ENCODE measurements at places on chromosomes 5 and 9. TPM values are rescaled to one million over a fixed set of nuclear protein-coding genes. Genes with fewer than 3 reads are reported as not detected.

GRCh38 chr5:135398160-135398854, 724 bp downstream of the MACROH2A1 start:
- H3K36me3 ChIP-seq: peaks cover 2% of the 10 kb centered on the region
- H3K4me1 ChIP-seq: peaks cover 56% of the 10 kb centered on the region
- H3K27me3 ChIP-seq: no peaks in the 10 kb centered on the region

- no peak overlapping the region for H3K4me3 ChIP-seq
- H3K4me1 ChIP-seq: peaks cover 5% of the 10 kb centered on the region
- no peaks in the 10 kb centered on the region for H3K36me3 ChIP-seq
- no peak for DNase-seq
These were observed 6.9 kb upstream of the SLC12A7 start for GRCh38 chr5:1118738-1119137.

- H3K27ac ChIP-seq: no peak overlapping the region
- H3K4me3 ChIP-seq: no peak overlapping the region
- no peak for DNase-seq
- H3K27me3 ChIP-seq: peaks cover 13% of the 10 kb centered on the region
- H3K36me3 ChIP-seq: no peaks in the 10 kb centered on the region
These were observed 90.2 kb upstream of the SH3PXD2B start for GRCh38 chr5:172544371-172545095.

DNA sequence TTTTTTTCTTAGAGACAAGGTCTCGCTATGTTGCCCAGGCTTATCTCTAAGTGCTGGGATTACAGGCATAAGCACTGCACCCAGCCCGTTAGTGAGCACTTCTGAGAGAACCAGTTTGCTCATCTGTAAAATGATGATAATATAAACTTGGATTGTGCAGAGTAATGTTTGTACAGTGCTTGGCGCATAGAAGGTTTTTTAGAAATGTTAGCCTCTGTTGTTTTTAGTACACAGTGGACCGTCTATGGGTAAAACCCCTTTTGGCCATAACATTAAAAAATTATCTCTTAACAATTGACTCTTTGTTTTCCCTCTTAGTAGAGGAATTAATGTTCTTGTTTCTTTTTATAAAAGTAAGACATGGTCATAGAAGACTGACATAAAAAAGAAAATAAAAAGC, 202.1 kb downstream of the PCSK5 start:
- H3K27me3 ChIP-seq: no peaks in the 10 kb centered on the region
- no peaks in the 10 kb centered on the region for H3K4me1 ChIP-seq
- no peaks in the 10 kb centered on the region for H3K36me3 ChIP-seq
- no peak for DNase-seq
- no peak overlapping the region for H3K27ac ChIP-seq

DNA sequence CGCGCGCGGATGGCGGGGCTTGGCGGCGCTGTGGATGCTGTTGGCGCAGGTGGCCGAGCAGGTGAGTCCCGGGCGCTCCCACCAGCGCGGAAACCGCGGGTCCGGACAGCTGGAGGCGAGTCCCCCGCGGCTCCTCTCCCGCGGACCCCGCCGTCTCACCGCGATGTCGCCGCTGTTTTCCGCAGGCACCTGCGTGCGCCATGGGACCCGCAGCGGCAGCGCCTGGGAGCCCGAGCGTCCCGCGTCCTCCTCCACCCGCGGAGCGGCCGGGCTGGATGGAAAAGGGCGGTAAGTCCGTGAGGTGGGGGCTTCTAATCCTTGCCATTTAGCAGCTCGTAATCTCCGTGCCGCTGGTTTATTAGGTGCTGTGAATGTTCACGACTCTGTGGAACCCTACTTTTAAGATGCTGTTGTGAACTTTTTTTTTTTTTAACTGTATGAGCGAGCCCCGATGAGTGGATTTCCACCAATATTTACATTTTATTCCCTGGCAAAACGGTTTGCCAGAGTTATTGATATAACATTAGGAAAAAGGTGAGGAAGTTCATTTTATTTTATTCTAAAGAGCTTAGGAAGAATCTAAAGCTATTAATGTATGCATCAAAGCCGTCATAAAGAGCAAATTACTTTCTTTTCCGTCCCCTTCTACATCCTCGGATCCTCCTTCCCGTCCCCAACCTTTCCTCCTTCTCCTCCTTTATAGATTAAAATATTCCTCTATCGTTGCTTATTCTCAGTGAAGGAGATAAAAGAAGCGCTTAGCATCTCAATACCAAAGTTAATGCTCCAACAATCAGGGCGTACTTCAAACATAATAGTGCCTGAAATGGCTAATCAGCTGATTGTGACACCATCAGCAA, 579 bp downstream of the ADAMTS16 start:
- H3K4me1 ChIP-seq: no peaks in the 10 kb centered on the region
- H3K36me3 ChIP-seq: no peaks in the 10 kb centered on the region
- no peak overlapping the region for H3K4me3 ChIP-seq
- H3K27me3 ChIP-seq: peaks cover 12% of the 10 kb centered on the region
- no peak for DNase-seq

DNA sequence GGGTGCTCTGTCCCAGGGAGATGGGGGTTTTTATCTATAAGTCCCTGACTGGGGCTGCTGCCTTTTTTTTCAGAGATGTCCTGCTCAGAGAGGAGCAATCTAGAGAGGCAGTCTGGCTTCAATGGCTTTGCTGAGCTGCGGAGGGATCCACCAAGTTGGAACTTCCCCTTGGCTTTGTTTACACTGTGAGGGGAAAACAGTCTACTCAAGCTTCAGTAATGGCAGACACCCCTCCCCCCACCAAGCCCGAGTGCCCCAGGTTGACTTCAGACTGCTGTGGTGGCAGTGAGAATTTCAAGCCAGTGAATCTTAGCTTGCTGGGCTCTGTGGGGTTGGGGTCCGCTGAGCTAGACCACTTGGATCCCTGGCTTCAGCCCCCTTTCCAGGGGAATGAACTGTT, 375.8 kb downstream of the RAB3C start:
- no peaks in the 10 kb centered on the region for H3K27me3 ChIP-seq
- no peak overlapping the region for H3K27ac ChIP-seq
- no peak overlapping the region for H3K4me3 ChIP-seq
- H3K4me1 ChIP-seq: no peaks in the 10 kb centered on the region
- no peaks in the 10 kb centered on the region for H3K36me3 ChIP-seq

The C5orf47 gene
- not detected for total RNA-seq

The PPP3R2 gene
- not detected for total RNA-seq

The FASTKD3 gene
- total RNA-seq: 3.4 TPM

The FOXI1 gene
- 0.28 TPM for total RNA-seq

The PCDHB10 gene
- total RNA-seq: not detected

Data from CD4-positive, alpha-beta T cell (primary cell).